ENCODE measurements at places on chromosomes 7 and 10.

DNA sequence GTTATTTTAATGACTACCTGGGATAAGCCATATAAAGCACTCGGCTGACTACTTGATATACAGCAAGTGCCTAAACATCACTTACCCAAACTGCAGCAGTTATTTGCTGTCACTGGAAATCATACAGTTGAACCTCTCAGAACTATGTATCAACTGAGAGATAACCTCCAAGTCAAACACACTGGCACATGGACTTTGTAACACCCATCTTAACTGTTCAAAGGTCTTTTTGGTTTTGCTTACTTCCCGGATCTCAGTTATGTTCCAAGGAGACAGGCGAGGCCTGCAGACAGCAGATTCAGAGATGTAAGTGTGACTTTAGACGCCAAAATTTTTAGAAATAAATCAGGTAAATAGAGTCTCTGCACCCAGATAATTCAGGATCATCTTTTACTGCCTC is 34.6 kb upstream of the DAGLB start:
- no peak for DNase-seq

DNA sequence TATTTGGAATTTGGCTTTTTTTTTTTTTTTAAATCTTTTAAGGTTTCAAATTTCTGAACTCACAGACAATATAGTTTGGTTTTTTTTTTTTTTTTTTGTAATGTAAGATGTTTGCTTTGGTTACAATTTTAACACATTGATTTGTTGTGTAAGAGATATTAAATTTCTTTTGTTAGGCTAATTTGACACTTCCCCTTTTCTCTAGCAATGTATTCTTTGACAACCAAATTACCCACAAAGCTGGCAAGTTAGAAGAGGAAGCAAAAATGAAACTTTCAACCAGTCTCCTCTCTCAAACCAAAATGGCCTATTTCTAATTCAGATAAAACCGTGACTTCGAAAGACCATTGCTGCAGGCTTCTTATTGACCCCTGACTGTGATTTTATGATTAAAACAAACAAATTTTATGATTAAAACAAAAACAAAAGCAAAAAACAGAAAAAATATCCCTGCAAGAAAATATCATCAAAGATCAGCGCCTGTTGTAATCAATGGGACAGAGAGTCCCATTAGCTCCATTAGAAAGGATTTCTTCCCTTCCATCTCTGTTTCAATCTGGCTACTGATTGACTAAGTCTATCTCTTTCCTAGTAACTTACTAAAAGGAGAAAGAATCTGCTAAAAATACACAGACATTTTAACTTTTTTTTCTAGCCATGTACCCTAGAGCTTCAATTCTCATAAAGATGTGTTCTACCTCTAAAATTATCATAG is 489.2 kb downstream of the MDFIC start:
- DNase-seq: no peak

DNA sequence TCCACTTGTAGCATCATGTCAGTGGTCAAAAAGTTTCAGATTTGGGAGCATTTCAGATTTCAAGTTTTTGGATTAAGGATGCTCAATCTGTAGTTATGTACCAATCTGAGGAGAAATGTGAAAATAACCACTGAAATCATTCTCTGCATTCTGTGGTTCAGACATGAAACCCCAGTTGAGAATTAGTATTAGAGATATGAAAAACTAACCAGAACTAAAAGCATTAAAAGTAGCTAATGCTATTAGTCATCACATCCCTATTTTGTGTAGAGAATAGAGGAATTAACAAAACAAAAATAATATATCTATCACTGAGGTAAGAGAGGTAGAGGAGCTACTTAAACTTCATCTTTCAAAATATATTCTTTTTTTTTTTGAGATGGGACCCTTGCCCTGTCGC is 28.0 kb downstream of the MICU1 start:
- no peak for DNase-seq

DNA sequence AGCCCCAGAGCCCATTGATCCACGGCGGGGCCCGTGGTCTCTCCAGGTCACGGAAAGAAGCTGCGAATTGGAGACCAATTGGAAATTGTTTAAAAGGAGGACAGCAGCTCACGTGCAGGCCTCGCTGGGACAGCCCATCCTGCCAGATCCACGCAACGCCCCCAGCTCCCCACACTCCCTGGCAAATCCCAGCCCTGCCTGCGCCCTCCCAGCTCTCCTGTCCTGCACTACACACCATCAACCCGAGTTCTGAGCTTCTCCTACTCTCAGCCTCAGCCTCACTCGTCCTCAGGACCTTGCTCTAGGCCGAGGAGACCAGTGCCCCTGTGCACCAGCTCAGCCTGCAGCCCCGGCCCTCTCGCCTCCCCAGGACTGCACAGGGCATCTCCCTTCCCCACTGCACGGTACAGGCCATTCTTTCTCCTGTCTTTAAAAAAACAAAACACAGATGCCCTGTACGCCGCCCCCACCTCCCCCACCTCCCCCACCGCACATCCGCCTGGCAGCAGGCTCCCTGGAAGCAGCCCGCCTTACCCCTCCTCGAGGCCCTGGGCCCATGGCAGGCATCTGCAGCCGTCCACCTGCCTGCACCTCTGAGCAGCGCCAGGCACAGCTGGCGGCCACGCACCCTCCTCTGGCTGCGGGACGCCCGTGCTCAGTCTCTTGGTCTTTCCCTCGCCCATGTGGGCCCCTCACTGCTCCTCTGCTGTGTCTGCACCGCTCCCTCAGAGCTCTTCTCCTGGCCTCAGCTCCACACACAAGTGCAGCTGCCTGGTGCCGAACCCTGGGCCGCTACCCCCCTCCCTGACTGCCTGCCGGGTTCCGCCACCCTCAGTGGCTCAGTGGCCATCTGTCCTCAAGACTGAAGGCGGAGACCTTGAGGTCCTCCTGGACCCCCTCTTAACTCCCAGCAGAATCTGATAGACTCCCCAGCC is 48.5 kb upstream of the SUN1 start:
- no peak for DNase-seq

DNA sequence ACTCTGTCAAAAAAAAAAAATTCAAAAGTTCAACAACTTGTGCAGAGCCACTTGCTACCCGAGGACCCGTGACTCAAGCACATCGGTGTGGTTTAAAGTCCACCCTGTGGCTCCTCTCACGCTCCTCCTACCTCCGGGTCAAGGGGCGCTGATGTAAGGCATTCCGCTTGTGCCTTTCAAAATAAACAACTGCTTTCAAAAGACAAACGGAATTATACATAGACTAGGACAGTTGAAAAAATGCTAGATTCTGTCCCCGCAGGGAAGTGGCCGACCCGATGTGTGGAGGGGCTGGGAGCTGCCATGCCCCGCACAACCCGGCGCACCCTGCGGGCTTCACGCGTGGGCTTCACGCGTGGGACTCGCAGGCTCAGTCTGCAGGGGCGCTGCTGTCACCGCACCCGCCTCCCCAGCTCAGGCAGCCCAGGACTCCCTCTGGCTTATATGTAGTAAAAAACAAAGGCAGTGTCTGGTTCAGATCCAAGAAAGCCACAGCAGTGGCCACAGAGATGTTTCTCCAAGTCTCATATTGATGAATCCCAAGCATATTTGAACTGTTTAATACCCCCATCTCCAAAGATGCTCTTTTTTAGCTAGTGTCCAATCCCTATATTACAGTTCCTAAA is 239.7 kb upstream of the INHBA start:
- no peak for DNase-seq

- peak; percentile 67 for DNase-seq
These were observed 32.7 kb upstream of the ZNF438 start for GRCh38 chr10:31064348-31064747.

DNA sequence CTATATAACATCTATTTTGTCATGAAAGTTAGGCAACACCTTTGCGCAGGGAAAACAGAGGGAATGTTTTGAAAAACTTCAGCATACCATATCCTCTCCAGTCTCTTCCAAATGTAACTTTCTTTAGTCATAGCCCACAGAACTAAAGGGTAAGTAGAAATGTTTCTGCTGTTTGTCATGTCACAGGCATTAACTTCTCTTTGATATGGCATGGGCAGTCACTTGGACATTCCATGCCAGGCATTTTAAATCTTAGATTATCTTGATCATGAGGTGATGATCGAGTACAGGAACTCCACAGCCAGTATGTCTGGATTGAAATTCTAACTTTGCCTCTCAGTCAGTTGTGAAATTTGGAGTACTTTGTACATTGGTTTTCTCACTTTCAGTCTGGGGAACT is 27.5 kb upstream of the ETV1 start:
- DNase-seq: no peak

DNA sequence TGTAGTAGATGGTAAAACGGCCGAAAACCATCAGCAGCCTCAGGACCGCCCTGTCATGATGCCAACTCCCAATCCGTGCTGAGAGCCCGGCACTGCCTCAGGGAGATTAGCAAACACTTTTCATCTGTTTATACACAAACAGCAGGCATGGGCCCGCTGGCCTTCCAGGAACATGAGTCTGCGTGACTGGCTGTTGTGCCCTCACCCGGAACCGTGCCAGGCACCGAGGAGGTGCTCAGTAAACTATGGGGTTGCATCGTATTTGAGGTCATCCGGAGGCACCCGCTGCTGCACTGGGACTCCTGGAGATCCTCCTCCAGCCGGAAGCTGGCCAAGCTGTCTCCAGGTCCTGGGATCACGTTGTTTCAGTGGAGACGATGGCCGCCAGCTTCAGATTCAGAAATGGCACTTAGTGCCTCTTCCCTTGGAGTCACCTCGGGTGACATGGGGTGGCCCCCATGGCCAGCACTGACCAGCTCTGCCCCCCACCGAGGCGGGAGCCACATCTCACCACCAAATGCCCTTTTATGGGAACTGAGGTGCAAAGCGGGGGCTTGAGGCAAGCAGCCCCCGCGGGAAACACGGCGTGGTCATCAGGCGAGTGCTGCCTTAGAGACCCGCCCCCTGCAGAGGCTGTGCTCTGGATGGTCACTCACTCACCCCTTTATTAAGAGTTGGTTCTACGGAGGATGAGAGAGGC is 585.9 kb downstream of the PTPRN2 start:
- DNase-seq: no peak

DNA sequence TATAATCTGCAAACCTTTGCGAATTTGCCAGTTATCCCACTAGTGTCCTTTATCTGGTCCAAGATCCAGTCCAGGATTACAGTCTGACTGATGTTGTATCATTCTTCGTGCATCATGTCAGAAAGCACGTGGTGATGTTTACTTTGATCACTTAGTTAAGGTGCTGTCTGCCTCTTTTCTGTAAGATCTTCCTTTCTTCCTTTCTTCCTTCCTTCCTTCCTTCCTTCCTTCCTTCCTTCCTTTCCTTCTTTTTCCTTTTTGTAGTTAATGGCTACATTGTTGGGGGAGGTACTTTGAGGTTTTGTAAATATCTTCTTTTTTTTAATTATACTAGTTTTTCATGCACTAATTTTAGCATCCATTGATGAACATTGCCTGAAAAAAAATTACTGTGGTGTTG is 80.3 kb downstream of the LCOR start:
- DNase-seq: no peak

DNA sequence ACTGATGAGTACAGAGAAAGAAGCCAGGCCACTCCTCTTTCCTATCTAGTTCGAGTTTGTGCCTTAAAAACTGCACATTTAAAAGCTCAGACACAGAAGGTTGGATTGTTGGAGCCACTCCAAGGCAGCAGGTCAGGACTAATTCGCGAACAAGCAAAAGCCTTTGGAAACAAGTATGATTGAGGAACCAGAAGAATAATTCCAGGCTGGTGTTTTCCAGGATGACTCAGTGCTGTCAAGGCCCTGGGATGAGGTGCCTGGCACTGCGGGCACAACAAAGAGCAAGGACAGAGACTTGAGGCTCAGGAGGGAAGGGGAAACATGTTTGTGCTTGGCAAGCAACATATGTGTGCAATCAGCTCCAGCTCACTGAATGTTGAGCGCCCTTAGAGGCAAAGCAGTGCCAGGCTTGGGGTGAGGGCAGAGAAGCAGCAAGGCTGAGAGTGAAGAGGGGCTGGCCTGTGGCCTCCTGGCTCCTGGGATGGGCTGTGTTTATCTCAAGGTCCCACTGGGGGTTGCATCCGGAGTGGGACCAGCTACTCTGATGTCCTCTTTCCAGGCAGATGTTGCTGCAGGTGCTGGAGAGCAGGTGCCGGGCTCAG is 44.1 kb downstream of the VSTM4 start:
- DNase-seq: no peak

GRCh38 chr10:107398115-107398514 is 233.6 kb upstream of the SORCS1 start:
- DNase-seq: no peak

- DNase-seq: no peak
These were observed 42.3 kb downstream of the PRKCQ start for GRCh38 chr10:6537770-6538169.

DNA sequence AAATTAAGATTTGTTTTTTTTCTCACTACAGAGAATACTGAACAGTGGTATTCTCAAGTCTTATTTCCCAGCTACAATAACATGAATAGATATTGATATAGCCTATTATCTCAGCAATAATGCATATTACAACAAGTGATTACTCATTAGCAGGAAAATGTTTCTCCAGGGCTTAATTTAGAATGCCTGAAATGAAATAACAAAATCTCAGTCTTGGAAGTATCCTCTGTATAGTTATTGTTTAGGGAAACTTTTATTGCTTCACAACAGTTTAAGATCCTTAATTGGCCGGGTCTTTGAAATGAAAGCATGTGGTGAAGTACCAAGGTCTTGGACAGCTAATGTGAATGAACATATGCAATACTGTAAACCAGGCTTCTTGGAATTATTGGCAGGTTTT is 79.1 kb upstream of the ZEB1 start:
- no peak for DNase-seq

- DNase-seq: no peak
These were observed 88.3 kb upstream of the TMEM248 start for GRCh38 chr7:66832531-66833351.
